ENCODE measurements at places on chromosomes 3 and 15.

DNA sequence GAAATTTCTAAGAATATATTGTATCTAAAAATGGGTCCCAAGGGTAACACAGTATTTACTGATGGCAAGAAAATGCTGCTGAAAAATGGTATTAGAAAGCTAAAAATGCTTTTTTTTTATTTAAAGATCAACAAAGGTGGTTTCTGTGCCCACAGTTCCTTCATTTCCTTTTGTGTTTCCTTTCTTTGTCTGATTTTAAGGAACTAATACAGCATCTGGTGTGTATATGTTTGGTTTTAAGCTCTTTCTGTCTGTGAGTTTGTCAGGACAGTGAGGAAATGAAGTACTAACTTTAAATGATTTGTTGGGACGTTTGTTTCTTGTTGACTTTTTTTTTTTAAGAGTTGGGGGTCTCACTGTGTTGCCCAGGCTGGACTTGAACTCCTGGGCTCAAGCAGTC lies 38.2 kb downstream of the RASA2 start:
- no peak for DNase-seq

DNA sequence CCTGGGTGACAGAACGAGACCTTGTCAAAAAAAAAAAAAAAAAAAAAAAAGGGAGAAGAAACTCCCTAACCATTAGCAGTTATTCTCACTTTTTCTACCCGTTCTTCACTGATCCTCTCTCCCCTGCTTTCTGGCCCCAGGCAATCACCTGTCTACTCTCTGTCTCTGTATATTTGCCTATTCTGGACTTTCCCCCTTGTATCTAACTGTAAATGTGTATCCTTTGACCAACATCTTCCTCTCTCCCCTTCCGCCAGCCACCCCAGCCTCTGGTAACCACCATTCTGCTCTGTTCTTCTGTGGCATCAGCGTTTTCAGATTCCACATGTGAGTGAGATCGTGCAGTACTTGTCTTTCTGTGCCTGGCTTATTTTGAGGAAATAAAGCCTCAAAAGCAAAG lies 6.9 kb downstream of the CYFIP1 start:
- DNase-seq, result no peak

- DNase-seq, result no peak
Observed at GRCh38 chr15:66670762-66671580, 31.1 kb upstream of the SMAD6 start.

DNA sequence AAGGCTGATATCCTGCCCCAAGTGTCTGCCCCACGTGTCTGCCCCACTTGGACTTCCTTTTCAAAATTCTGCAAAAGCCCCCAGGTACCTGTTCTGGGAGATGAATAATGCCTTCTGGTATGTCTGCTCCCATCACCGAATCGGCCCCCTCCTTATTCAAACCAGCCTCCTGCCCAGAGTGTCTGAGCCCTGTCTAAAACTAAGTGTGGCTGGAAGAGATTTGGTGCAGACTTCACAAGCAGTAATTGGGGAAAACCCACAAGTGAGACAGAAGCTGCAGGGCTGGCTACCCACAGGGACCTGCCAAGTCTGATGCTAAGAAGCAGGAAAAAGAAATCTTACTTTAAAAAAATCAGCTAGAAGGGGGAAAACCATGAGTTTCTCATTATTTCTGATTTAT lies 85.1 kb downstream of the DUT start:
- no peak for DNase-seq

GRCh38 chr3:174784206-174784934 lies 74.8 kb upstream of the NAALADL2 start:
- no peak for DNase-seq

- DNase-seq, result no peak
Observed at GRCh38 chr15:101089579-101090427, 162.0 kb downstream of the CHSY1 start.

DNA sequence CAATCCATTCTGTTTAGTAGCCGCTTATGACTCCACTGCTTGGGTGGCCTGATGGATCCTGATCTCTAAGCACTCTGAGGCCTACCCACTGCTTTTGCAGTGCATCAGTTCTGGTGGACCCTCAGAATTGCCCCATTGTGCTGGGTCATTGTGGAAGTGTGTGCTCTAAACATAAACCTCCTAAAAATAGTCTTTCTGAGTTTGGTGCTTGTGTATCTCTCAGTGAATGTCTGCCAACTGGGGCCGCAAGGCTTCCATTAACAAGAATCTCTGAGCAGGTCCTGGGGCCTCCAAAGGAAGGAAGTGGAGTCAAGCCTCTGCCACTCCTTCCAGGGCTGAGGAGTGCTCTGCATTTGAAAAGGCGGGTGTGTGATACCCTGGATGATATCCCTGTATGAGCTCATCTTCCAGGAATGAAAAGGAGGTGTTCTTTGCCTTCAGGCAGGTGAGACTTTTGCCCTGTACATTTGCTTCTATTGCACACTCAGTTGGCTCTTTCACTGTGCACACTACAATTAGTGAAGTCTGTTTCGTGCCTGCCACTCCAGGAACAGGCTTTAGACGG lies 80.0 kb upstream of the CACNA2D3 start:
- DNase-seq, result no peak

DNA sequence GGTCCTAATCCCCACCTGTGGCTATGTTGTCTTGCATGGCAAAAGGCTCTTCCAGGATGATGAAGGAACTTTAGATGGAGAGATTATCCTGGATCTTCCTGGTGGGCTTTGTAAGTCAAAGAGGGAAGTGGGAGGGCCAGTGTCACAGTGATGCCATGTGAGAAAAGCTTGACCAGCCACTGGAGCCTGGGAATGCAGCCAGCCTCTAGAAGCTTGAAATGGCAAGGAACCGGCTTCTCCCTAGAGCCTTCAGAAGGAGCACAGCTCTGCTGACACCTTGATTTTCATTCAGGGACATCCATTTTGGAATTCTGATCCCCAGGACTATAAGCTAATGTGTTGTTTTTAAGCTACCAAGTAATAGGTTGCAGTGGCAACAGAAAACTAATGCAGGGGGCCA lies 58.3 kb downstream of the CLEC3B start:
- no peak for DNase-seq

DNA sequence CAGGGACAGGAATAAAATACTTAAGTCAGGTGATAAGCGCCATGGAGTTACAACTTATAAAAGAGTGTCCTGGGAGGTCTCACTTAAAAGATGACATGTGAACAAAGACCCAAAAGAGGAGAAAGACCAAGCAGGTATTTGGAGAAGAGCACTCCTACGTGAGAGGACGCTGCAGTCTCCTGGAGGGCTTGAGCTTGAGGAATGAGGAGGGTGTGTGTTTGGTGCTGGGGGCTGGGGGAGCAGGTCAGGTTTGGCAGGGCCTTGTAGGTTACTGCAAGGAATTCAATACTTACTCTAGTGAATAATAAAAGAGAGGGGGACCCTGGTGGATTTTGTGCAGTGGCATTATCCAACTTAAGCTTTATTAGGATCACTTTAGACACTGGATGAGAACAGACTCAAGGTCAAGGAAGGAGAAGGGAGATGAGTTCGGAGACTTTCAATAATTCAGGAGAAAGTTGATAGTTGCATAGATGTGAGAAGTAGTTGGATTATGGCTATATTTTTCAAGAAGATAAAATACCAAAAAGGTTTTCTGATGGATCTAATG lies 32.4 kb downstream of the TNIK start:
- no peak for DNase-seq

GRCh38 chr3:152554980-152555379 lies 280.0 kb upstream of the P2RY1 start:
- no peak for DNase-seq

GRCh38 chr3:62365391-62366125 lies 7.8 kb downstream of the FEZF2 start:
- DNase-seq, result no peak

GRCh38 chr15:89330119-89330518 lies 4.5 kb downstream of the POLG start:
- no peak for DNase-seq

DNA sequence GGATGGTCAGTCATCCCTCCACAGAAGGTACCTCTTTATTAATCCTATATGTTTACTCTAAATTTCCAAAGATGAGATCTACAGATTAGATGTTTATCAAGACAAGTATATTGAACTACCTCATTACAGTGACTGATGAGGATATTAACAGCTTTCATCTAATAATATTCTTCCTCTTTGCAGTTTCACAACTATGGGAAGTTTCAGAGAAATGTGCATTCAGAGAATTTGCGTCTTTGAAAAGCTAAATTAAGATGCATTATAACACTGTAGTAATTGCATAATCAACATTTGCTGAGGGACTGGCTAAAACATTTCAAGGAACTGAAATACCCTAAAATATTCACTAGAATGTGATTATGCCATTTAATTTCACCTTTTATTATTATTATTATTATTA lies 46.7 kb downstream of the MCF2L2 start:
- no peak for DNase-seq

DNA sequence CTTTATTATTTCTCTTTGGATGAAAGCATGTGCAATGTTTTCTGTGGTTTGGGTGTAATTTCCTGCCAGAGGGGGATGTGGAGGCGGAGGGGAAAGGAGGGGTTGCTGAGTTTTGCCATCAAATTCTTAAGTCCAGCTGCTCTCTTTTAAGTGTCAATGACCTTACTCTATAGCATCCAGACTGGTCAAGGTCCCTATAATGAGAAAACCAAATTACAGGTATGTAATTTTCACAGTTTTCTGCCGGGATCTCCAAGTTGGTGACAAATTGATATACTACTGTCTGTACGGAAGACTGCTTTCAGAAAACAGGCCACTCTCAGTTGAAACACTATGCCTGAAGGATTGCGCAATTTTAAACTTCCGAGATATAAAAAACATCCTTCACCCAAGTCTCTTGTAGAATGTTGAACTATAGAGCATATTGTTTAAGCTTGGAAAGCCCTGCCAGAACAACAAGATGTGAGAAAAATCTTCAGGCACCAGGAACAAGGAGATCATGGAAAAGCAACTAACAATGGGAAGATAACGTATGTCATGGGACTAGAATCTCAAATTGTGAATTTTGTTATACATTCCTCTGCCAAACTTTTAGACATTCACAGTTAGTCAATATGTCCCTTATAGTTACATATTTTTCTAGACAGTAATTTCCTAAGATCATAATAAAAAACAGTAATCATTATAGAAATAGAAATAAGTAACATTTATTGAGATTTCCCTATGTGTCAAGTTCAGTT lies 300.7 kb upstream of the SATB1 start:
- DNase-seq, result peak; percentile 23

Measured in stimulated activated CD4-positive, alpha-beta T cell treated with anti-CD3 and anti-CD28 coated beads, Interleukin-2, amount 100 ng/mL, for 24 hours (primary cell).